ENCODE measurements at places on chromosomes 16 and 17.

- peak; percentile 50 for DNase-seq
Measured at GRCh38 chr16:85145734-85146531, 33.7 kb upstream of the CIBAR2 start.

- no peak for DNase-seq
Measured at GRCh38 chr16:19812986-19813385, 71.7 kb downstream of the GPRC5B start.

- DNase-seq: no peak
Measured at GRCh38 chr16:81040131-81040530, 4.5 kb downstream of the ATMIN start.

DNA sequence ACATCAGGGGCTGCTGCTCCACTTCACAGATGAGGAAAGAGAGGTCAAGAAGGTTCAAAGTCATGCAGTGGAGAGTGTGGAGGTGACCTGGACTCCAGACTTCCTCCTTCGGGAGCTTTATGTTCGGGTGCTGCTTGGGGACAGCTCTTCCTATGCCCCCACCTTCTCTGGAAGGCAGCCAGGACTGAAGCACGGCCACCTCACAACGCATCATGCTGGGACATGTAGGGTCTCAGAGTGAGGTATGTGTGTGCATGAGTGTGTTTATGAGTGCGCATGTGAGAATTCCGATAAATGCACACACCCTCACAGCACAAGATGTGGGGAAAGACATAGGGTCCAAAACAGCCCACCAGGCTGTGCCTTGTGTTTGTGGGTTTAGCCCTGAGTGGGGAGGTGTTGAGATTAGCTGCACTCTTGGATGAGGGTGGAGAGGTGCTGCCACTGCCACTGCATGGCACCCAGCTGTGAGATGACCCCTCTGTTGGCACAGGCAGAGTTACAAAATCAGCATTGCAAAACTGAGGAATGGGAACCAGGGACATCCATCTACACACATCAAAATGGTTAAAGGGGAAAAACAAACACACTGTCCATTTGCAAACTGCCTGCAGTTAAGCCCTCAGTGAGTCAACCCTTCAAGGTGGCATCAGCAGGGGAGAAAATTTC is 367.4 kb downstream of the SEC14L1 start:
- no peak for DNase-seq

GRCh38 chr16:3948378-3948995 is 68.0 kb upstream of the CREBBP start:
- no peak for DNase-seq

DNA sequence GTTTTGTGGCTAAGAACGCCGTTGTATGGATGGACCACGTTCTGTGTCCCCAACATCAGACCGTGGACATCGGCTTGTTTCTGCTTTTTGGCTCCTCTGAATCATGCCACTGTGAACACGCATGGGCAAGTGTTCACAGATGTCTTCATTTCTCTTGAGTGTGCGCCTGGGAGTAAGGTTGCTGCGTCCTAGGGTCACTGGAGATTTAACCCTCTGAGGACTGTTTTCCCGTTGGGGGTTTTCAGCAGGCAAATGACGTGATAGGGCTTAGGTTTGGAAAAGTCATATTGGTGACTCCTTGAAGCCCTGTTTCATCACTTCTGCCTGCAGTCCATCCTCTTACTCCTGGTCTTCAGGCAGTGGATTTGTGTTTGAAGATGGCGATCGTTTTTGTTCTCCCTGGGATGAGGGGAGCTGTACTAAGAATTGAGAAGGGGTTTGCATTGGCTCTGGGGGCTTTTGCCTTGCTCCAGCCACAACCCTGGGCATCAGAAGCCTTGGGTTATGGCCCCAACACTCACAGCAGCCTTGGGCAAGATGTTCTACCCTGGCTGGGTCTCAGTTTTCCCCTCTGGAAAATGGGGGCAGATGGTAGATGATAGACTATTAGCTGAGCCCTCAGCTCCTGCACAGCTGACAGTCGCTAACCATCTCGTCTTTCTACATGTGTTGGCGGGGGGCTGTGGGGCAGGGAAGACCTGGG is 67.2 kb upstream of the CIBAR2 start:
- no peak for DNase-seq

DNA sequence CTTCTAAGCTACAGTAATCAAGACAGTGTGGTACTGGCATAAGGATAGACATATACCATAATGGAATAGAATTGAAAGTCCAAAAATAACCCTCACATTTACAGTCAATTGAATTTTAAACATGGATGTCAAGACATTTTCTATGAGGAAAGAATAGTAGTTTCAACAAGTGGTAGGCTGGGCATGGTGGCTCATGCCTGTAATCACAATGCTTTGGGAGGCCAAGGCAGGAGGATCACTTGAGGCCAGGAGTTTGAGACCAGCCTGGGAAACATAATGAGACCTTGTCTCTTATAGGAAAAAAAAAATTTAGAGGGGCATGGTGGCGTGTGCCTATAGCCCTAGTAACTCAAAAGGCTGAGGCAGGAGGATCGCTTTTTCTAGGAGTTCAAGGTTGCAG is 122.8 kb upstream of the TBX2 start:
- no peak for DNase-seq

DNA sequence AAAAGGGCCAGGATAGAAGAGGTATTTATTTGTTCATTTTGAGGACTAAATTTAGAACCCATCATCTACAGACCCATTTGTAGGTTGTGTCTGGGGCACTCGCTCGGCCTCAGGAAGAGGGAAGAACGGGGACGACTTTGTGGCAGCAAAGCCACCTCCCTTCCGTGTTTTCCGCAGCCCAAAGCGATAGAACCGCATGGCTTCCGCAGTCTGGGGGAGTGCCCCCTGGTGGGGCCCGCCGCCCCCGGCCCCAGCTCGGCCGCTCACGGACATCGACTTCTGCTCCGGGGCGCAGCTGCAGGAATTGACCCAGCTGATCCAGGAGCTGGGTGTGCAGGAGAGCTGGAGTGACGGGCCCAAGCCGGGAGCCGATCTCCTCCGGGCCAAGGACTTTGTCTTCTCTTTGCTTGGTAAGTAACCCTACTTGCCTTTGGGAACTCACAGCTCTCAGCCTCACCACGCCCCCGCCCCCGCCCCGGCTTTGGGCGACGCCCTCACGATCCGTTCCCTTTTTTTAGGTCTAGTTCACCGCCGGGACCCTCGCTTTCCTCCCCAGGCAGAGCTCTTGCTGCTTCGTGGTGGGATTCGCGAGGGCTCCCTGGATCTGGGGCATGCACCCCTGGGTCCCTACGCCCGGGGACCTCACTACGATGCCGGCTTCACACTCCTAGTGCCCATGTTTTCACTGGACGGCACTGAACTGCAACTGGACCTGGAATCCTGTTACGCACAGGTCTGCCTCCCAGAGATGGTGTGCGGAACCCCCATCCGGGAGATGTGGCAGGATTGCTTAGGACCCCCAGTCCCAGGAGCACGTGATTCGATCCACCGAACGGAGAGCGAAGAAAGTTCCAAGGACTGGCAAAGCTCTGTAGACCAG is 681 bp downstream of the TMEM102 start:
- no peak for DNase-seq

DNA sequence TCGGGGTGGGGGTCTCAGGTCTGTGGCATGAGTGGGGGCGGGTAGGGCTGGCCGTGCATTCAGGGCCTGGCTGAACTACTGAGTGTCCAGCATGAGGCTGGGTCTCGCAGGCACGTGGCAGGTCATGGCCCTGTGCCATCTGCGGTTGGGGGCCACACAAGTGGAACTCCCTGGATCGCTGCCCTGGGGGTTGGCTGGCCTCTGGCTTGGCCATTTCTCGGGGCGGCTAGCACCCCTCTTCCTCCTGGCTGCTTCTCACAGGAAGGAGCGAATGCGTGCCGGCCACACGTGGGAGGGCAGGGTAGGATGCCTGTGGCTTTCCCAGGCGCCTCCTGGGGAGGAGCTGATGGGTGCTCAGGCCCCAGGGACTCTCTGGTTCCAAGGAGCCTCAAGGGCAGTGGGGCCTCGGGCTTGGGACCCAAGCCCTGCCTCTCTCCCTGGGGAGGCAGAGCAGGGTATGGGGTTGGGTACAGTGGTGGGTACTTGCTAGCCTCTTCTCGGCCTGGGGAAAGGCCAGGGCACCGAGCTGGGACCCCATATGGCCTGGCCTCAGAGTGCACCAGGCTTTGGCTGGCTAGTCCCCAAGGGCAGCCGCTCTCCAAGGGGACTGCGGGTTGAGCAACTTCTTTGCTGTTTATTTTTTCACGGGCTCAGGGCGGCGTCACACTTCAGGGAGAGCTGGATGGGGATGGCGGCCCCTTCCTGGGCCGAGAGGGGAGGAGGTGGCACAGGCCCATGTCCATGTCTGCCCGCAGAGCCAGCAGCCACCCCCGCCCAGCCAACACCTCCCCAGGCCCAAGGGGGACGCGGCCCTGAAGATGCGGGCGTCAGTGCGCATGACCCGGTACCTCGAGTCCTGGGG is 37.5 kb downstream of the ADCY7 start:
- DNase-seq: peak; percentile 49

- DNase-seq: peak; percentile 27
Measured at GRCh38 chr17:74804683-74805082, 28.5 kb upstream of the NAT9 start.

DNA sequence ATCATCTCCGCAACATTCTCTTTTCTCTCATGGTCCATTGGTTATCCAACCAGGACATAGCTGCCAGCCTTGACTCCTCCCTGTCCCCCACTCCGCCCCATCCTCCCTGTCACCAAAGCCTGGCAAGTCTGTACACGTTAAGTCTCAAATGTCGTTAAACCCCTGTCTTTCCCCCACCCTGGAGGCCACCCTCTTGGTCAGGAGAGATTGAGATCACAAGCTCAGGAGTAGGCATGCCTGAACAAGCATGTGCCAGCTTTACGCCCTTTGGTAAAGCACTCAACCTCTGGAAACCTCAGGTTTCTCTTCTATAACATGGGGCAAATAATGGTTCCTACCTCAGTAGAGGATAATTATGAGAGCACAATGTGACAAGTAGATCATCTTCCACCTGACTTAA is 38.1 kb upstream of the CCL1 start:
- DNase-seq: no peak

- no peak for DNase-seq
Measured at GRCh38 chr16:13756411-13757140, 163.4 kb upstream of the ERCC4 start.

- DNase-seq: no peak
Measured at GRCh38 chr17:65886315-65887245, 305.4 kb downstream of the CEP112 start.

- no peak for DNase-seq
Measured at GRCh38 chr17:36153895-36154610, 22.4 kb downstream of the TBC1D3B start.

DNA sequence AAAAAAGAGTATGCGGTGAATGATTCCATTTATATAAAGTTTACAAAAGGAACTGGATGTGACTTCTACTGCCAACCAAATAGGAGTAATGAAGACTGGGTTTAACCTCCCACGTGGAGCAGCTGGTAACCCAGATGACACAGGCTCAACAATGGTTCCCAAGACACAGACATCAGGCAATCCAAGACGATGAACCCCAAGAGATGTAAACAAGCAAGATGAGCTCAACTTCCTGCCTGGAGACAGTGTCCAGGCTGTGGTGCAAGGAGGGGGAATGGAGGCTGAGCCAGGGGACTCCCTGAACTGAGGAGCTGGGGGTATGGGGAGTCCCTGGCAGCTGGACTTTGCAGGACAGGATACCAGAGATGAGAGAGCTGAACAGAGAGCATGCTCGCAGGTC is 104.7 kb downstream of the LITAF start:
- peak; percentile 3 for DNase-seq

DNA sequence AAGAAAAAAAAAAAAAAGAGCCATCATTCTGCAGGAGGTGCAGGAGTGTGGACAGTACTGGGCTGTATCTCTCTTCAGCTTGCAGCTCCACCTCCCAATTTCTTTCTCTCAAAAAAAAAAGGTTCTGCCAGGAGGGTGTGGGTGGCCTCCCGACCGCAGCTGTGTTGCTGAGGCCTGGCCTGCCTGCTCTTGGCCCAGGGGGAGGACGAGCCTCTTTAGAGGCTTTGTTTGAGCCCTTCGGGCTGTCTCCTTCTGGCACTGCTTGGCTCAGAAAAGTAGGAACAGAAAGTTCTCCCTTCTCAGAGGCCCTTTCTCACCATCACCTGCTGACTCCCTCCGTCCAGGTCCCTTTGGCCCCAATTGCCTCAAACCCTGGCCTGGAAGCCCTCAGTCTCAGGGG is 22.2 kb upstream of the C17orf107 start:
- DNase-seq: no peak

Data from right cardiac atrium (tissue), 5 donors.